ENCODE measurements at places on chromosomes 3 and 15.
A peak's percentile ranks its signal among the peaks of the same experiment; 100 is the strongest.

- no peak for DNase-seq
Observed at GRCh38 chr3:131714585-131715220, 211.9 kb upstream of the MRPL3 start.

DNA sequence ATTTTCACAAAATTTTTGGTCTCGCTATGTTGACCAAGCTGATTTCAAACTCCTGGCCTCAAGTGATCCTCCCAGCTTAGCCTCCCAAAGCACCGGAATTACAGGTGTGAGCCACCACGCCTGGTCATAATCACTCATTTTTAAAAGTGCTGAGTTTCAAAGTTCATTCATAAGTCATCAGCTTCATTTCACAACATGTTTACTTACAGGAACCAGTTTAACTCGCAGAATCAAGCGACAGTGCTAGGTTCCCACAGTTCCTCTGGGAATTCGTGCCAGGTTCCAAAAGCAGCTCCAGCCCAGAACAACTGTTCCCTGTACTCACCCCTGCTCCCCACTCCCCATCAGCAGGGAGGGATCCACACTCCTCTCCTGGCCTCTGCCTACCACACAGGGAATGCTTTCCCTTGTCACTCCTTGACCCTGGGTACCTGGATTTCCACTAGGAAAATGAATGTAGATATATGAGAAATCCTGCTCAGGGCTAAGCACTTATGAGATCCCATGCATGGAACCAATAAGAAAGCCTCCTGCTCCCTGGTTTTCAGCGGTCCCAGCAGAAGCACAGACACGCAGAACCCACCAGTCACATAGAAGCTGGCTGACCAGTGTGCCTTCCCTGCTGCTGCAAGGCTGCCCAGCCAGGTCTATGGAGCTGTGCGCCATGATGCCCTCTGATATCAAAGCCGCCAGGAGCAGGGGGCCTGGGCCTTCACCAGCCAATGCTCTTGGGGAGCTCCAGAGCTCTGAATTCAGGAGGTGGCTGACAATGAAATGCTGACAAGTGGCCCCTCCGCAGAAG lies 72.3 kb downstream of the ITGB5 start:
- DNase-seq = no peak

GRCh38 chr3:140843656-140844055 lies 98.0 kb upstream of the SLC25A36 start:
- no peak for DNase-seq

DNA sequence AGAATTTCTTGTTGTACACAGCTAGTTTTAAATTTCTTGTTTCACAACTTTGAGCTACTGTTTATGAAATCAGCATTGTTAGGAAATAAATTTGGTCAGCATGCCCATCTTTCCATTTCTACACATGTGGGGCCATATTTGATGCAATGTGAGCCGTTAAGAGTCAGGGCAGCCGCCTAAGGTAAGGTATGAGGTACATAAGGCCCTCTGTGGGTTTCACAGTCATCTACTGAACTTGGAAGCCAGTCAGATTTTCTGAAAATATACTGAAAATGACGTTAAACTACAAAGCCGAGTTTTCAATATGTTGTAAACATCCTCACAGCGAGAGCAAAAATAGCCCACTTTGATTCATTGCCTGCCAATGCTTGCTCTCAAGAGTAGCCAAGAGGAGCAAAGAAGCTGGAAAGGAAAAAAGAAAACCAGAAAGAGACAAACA lies 94.7 kb upstream of the PDZRN3 start:
- peak; percentile 26 for DNase-seq

Data from brain (organoid and tissue), 16 donors.